ENCODE measurements at places on chromosomes 3 and 15.

DNA sequence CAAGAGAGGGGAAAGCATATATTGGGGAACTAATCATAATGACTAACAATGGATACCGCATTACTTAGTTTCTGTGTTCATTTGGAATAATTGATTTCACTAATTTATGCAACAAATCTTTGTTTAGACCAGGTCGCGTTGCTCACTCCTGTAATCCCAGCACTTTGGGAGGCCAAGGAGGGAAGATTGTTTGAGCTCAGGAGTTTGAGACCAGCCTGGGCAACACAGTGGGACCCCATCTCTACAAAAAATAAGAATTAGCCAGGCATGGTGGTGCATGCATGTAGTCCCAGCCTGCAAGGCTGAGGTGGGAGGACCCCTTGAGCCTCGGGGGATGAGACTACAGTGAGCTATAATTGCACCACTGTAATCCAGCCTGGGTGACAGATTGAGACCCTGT, 585.7 kb upstream of the CBLB start:
- DNase-seq = no peak

- DNase-seq = no peak
Observed at GRCh38 chr15:67838789-67839332, 984 bp downstream of the RNU6-1 start.

- no peak for DNase-seq
Observed at GRCh38 chr15:83192742-83193141, 14.9 kb downstream of the HDGFL3 start.

GRCh38 chr3:19347671-19348070, 199.4 kb downstream of the KCNH8 start:
- no peak for DNase-seq

DNA sequence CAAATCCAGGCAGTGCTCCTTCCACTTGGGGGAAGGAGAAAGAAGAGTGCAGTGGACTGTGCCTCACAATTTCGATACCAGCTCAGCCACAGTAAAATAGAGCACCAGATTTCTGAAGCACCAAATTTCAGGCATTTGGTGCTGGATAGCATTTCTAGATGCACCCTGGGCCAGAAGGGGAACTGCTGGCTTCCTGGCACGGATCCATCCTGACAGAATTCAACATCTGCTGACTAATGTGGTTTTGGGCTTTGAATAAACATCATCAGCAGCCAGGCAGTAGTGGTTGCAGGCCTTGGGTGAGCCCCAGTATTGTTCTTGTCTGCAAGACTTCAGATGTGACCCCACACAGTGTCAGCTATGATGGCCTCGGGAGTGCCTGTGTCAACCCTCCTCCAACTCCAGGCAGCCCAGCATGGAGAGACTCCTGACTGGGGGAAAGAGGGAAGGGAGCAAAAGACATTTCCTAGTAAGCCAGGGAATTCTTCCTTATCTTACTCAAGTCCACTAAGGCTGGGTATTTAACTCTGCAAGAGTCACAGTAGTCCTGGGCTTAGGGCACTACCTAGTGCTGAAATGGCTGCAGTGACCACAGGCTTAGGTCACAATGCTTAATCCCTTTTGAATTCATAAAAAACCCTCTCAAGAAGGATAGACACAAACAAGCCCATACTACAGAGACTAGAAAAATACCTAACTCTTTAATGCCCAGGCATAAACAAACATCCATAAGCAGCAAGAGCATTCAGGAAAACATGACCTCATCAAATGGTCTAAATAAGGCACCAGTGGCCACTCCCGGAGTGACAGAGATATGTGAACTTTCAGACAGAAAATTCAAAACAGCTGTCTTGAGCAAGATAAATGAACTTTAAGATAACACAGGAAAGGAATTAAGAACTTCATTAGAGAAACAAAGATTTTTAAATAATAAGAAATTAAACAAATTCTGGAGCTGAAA, 74.7 kb downstream of the SPATA16 start:
- DNase-seq = no peak

- no peak for DNase-seq
Observed at GRCh38 chr3:18215639-18216038, 209.5 kb downstream of the SATB1 start.

- no peak for DNase-seq
Observed at GRCh38 chr15:37099319-37100108, 835 bp downstream of the MEIS2 start.

GRCh38 chr15:101496198-101496986, 6.9 kb upstream of the PCSK6 start:
- DNase-seq = no peak

GRCh38 chr3:20185331-20185678, 701 bp downstream of the SGO1 start:
- no peak for DNase-seq

- no peak for DNase-seq
Observed at GRCh38 chr3:169122416-169122815, 541.1 kb downstream of the MECOM start.

- no peak for DNase-seq
Observed at GRCh38 chr3:159971311-159971710, 17.3 kb upstream of the IL12A start.

GRCh38 chr3:73808862-73809509, 184.2 kb upstream of the PDZRN3 start:
- DNase-seq = no peak

DNA sequence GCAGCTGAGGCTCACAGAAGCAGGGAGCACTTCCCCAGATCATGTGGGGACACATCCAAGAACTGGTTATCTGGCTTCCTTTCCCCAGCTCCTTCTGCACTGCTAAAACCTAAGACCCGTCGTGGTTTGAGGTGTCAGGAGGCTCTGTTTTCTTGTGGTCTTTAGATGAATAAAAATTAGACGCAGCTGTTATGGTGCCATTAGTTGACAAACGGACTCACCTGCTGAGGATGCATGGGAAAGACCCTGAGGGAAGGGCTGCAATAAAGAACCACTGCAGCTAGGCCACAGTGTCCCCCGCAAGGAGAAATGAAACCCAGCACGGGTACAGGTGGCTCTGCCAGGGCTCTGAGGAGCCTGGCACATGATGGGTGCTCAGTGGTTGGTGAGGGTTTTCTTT, 99.4 kb downstream of the IQSEC1 start:
- DNase-seq = no peak

- DNase-seq = no peak
Observed at GRCh38 chr15:69496001-69496400, 43.4 kb downstream of the RPLP1 start.

DNA sequence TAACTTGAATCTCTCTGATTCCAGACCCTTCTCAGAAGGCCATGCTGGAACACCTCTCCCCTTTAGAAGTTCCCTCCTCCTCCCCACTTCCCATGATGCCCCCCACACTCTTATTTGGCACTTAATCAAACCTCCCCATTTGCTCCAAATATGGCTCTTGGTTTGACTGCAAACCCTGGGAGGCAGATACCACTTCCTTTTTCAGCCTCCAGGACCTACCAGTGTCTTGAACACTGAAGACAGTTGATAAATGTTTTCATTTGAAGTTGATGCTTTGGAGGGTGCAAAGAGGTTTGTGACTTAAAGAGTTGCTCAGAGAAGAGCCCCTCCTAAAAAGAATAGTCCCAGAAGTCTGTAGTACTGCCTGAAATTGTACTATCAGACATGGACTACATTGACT, 61.5 kb downstream of the SEMA5B start:
- no peak for DNase-seq

DNA sequence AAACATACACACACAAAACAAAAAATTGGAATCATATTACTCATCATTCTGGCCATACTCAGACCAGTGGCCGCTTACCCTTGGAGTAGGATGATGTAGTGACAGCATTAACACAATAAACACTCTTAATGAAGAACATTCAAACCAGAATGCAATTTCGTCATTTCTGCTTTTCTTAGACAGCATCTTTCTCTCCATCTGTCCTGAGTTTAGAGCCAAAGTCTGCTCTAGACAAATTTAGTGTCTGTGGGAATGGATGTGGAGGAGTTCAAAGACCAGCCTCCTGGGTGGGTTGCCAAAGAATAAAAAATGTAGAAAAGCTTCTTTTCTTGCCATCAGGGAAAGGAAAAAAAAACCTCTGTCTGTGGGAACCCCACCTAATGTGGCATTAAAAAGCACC, 212.4 kb upstream of the POU1F1 start:
- no peak for DNase-seq

- no peak for DNase-seq
Observed at GRCh38 chr15:51334011-51334451, 4.4 kb downstream of the CYP19A1 start.

DNA sequence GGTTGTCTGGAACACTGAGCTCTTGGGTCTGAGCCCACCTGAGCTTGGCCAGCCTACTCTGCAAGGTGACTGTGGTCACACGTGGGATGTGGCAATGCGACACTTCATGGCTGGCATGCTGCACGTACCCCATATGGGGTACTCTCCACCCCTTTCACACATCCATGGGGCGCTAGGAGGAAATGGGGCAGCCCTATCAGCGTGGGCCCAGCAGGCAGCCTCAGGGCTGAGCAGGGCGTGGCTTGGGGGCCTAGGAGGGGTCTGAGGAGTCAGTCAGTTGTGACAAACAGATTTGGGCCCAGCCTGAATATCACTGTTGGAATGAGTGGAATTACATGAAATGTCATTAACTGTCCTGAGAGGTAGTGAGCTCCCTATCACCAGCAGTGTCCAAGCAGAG, 82.3 kb upstream of the LINGO1 start:
- no peak for DNase-seq

- DNase-seq = no peak
Observed at GRCh38 chr3:156024904-156025533, 95.4 kb upstream of the KCNAB1 start.

- DNase-seq = no peak
Observed at GRCh38 chr3:10215578-10216368, 32.5 kb upstream of the TATDN2 start.

GRCh38 chr3:170044271-170044670, 6.5 kb downstream of the GPR160 start:
- no peak for DNase-seq

- peak; percentile 86 for DNase-seq
Observed at GRCh38 chr3:138923531-138923994, 23.4 kb downstream of the FOXL2 start.

DNA sequence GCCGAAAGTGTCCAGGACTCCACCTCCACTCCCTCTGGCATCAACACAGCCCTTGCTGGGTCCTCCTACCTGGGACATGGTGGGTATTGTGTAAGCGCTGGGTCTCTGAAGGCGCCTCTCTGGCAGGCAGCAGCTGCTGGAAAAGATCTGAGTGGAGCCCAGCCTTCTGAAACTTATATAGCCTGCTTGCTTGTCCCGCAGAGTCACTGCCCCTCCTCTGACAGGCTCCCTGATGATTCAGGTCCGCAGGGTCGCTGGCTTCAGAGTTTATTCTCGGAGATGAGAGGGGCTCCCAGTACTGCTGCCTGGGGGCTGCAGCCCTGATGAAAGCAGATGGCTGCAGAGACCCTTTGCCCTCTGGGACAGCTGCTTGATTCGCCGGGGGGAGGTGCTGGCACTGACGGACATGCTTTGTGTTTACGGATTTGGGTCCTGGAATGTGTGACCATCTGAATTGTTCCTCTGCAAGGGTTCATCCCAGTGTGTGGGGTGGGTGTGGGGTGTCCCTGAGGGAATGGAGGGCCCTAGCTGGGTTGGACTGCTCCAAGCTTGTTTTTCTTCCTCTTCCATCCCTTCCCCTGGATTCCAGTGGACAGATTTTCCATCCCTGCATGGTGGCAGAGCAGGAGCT, at the start of gene MUSTN1:
TSS of gene MUSTN1 (minus strand) at position 149 of the 631 bp plus-strand sequence. CDS start at position 78, 71 bp downstream.
- DNase-seq = no peak

- no peak for DNase-seq
Observed at GRCh38 chr15:51706291-51706690, 25.0 kb downstream of the SCG3 start.

- DNase-seq = no peak
Observed at GRCh38 chr15:52295421-52296001, at the start of gene MYO5C. MYO5C (minus strand) TSS chr15:52295804; CDS start chr15:52295636, 168 bp downstream.

GRCh38 chr3:129015388-129016105, 14.4 kb downstream of the EFCC1 start:
- peak; percentile 26 for DNase-seq

DNA sequence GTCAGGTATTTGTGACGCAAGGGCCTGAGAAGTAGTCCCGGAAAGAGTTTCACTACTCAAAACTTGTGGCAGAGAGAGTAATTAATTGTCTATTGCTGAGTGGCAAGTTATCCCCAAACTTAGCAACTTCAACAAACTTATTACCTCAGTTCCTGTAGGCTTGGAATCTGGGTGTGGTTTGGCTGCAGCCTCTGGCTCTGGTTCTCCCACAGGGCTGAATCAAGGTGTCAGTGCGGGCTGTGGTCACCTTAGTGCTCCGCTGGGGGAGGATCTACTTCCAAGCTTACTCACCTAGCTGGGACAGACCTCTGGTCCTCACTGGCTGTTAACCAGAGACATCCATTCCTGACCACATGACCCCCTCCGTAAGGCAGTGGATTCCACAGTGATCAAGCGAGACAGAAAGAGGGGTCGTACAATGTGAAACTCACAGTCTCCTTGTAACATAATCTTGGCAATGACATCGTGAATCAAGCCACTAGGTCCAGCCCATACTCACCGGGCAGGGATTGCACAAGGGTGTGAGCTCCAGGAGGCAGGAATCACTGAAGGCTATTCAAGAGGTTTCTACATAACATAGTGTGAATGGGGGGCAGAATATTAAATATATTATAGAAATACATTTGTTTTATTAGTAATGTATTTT, 138.3 kb downstream of the RYR3 start:
- no peak for DNase-seq

GRCh38 chr3:25429361-25430286, 1.6 kb downstream of the RARB start:
- no peak for DNase-seq
